Activated CD8-positive, alpha-beta T cell treated with anti-CD3 and anti-CD28 coated beads, Interleukin-2, amount 10 ng/mL, durations not matched to agents 7 days and 5 days (primary cell): ENCODE measurements at places on chromosomes 11 and 22. TPM values are rescaled to one million over a fixed set of nuclear protein-coding genes. Genes with fewer than 3 reads are reported as not detected.

Gene HBB
- total RNA-seq = not detected

Gene APOL5
- not detected for total RNA-seq

Gene OVCH2
- total RNA-seq = not detected

Gene FGF4
- not detected for total RNA-seq

Gene TMEM121B
- total RNA-seq = 0.18 TPM

Gene MUC6
- total RNA-seq = not detected

Gene KCNK4
- total RNA-seq = not detected

Gene SORL1
- 98.9 TPM for total RNA-seq

Gene SAA4
- total RNA-seq = not detected

Gene RCE1
- total RNA-seq = 23.1 TPM

Gene RAC2
- total RNA-seq = 1,167 TPM

Gene SLN
- not detected for total RNA-seq
